NCI-H2081 (cell line): ENCODE measurements at places on chromosomes 13 and 19.

DNA sequence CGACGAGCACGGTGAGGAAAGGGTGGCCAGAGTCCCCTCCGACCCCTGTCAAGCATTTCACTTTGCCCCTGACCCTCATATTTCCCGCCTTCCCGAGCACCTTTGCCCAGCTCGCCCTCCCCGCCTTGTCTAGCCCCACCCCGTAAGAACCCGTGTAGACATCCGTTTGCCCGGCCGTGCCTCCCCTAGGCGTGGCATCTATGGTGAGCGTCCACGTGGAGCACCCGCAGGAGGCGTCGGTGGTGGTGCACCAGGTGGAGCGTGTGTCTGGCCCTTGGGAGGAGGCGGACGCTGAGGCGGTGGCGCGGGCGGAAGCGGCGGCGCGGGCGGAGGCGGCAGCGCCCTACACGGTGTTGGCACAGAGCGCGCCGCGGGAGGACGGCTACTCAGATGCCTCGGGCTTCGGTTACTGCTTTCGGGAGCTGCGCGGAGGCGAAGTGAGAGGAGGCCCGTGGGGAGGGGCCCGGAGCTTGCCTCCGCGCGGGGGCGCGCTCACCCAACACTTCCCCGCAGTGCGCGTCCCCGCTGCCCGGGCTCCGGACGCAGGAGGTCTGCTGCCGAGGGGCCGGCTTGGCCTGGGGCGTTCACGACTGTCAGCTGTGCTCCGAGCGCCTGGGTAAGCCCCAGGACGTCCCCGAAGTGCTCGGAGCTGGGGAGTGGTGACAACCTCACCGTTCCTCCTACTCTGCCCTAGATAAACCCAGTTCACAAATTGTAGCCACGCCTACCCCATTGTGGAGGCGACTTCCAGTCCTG lies 4.2 kb downstream of the LTBP4 start:
- DNase-seq: peak; percentile 59

DNA sequence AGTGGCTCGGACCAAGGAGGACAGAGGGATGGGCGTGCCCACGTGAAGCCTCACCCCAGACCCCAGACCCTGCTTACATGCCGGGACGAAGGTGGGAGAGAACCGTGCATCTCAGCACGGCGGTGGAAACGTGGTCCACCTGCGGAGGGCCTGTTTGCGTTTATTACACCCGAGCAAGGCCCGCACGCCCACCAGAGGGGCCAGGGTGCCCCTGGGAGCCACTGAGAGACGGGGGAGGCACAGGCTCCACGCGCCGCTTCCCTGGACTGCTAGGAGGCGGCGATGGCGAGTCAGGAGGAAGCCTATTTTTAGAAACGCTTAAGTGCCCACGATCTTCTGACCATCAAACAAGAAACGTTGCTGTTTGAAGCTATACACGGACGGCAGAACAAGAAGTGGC lies 80.7 kb downstream of the ATP11A start:
- peak; percentile 36 for DNase-seq

- DNase-seq: no peak
These were observed 36.8 kb upstream of the C1QTNF9 start for GRCh38 chr13:24272452-24273161.

- no peak for DNase-seq
These were observed 16.3 kb downstream of the POP4 start for GRCh38 chr19:29622166-29623070.

GRCh38 chr13:80962173-80962572 lies 621.2 kb upstream of the SPRY2 start:
- DNase-seq: no peak

DNA sequence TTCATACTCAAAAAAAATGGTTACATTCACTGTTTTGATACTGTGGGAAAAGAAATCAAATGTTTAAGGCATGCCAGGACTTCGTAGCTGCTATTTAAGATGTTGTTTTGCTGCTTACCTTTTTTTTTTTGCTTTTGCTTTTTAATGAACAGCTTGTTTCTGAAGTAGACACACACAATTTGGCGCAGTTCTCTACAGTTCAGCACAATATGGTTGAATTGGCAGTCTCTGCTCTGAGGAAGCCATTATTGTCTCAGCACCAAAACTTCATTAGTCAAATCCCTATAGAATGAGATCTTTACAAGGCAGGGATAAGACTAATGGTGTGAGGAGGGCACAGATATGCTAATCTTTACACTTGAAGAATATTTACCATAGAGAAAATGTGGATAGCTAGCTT lies 197.6 kb downstream of the SLITRK5 start:
- no peak for DNase-seq

DNA sequence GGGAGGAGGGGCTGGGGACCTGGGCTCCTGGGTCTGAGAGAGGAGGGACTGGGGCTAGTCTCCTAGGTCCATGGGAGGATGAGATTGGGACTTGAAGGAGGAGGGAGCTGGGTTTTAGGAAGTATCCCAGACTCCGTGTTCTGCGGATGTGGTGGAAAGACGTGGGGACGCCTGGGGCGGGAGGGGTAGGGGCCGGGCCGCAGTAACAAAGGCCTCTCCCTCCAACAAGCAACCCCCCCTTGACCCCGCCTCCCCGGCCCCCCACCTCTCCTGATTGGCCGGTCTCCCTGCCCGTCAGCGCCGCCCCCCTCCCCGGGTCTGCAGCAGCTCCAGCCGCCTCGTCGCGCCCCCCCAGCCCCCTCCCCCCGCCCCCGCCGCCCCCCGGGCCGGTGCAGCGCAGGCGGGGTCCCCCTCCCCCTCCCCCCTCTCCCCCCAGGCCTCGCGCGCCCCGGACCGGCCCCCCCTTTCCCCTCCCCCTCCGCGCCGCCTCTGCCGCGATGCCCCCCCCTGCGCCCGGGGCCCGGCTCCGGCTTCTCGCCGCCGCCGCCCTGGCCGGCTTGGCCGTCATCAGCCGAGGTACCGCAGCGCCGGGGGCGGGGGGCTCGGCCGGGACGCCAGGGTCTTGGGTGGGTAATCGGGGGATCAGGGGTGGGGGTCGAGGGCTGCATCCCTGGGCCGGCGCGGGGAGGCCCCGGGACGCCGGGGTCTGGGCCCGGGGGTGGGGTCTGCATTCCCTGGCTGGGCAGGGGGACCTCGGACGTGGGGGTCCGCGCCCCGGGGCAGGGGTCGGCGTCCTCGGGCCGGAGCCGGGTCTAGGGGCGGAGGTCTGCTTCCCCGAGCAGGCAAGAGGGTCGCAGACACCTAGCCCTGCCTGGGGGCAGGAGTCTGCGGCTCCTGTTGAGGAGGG lies at the start of gene IGLON5:
Gene IGLON5, plus strand, starts transcription at position 294 of the 907 bp plus-strand sequence. Its CDS starts 204 bp downstream, at position 498.
- DNase-seq: no peak

DNA sequence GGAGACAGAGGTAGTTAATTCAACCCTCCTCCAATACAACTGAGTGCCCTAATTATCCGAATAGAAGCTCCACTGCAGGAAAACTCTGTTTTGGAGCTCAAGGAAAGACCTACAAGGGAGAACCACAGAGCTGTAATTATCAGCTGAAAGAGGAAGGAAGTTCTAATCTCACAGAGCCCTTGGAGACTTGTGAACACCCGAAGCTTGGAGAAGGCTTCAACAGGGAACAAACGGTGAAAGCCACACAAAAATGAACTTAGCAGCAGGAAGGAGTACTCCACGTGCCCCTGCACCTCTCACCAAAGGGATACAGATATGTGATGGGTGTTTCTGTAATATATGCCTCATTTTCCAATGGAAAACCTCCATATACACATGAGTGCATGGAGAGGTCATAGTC lies 61.1 kb downstream of the IRS2 start:
- DNase-seq: no peak

GRCh38 chr13:77523834-77524728 lies 11.4 kb upstream of the SCEL start:
- no peak for DNase-seq

GRCh38 chr19:32866061-32866460 lies 3.5 kb downstream of the SLC7A9 start:
- no peak for DNase-seq

DNA sequence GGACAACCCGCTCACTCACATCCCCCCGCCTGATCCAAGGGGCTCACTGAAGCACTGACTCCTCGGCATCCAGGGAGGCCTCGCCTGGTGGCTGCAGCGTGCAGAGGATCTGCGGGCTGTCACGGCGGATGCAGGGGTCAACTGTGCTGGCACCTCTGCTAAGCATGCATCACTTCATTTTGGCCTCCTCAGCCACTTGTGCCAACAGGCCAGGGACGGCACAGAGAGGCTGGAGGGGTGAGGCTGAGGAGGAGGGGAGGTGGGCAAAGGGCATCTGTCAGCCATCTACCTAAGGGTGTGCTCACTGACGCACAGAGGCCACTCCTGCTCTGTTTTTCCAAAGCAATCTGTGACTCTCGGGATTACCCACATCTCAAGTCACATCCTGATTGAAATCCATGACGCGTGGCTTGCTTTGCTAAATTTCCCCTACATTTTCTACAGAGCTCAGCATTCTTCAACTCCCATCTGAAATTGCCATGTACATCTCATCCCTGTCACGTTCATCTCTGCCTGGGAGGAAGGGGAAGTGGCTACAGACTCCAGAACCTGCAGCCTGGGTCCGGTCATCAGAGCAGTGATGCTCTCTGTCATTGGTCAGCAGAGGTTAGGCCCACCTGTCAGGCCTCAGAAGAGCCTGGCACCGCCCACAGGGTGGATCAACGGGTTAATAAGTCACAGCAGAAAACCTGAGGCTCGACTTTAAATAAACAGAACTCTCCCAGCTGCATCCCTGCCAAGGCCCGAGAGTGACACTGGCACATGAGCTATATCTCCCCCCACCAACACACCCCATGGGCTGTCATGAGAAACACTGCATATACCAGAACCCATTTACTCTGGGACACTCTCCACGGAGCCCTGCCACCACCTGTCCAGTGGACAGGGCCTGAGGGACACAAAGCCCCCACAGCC lies 17.6 kb downstream of the ELL start:
- no peak for DNase-seq

- DNase-seq: no peak
These were observed 17.7 kb downstream of the MAG start for GRCh38 chr19:35309481-35310279.

DNA sequence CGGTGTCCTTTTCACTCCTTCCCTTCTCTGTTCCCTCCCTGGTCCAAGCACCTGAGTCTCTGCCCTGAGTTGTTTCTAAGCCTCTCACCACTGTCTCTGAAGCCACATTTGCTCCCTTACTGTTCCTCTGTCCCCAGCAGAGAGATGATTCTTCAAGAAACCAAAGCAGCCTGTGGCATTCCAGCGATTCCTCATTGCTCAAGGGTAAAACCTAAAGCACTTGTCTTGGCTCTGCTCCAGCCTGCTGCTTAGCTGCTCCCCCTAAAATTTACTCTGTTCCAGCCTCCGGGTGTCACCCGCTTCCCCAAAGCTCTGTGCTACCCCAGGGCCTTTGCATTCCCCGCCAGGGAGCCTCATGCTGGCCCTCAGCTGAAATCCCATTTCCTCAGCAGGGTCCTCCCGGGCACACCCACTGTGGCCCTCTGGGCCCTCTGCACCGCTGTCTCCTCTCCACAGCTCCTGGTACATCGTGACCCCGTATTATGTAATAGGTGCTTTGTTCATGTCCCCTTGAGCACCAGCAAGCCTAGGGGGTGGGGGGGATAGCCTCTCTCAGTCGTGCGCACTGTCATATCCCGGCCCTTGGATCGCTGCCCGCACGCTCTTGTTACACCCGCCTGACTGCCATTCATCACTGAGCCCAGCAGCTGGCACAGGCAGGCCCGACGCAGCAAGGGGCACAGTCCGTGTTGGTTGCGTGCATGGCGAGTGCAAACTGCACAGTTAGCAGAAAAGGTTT lies 15.8 kb downstream of the TECR start:
- DNase-seq: peak; percentile 96
